ENCODE measurements at places on chromosomes 6 and 20.

DNA sequence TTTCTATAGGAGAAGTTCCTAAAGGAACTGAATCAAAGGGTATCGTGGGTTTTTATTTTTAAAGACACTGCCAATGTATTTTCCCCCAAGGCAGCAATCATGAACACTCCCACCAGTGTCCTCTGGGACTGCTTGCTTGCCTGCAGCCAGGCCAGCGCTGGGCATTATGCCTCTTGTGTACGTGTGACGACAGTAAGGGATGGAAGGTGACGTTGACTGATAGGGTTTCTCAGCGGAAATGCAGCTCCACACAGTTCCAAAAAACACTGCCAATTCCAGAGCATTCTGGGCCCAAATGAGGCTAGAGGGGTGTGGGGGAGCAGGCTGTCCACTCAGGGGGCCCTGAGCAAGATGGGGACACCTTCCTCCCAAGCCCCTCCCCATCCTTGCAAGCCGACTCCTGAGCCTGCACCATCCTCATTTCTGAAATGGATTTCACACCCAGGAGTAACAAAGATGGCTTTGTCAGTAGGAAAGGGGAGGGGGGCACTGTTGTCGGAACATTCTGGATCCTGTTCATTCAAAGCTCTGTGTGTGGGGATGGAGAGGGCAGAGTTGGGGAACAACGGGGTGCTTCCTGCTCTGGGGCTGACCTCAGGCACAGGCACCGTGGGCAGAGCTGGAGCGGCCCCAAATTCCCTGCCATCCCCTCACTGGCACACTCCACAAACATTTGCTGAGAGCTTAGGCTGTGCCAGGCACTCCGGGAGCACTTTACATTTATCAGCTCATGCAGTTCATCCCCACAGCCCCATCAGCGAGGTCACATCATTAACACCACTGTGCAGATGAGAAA lies 20.0 kb downstream of the PREX1 start:
- no peak for DNase-seq

DNA sequence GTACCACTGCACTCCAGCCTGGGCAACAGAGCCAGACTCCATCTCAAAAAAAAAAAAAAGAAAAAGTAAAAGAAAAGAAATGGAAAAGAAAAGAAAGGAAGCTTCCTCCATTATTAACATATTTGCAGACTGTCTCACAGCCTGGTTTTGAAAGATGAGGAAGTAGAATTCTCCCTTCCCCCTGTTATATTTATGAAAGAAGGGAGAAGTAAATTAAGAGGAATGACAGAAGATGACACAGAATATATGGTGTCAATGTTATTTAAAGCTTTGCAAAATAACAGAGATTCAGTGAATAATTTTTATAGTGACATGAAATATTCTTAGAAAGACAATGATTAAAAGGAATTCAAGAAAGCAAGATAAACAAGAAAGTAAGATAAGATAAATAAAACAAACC lies 83.7 kb upstream of the PRSS16 start:
- no peak for DNase-seq

- no peak for DNase-seq
These were observed 696 bp upstream of the SUPT3H start for GRCh38 chr6:45378334-45378926.

- no peak for DNase-seq
These were observed 256.6 kb upstream of the FOXQ1 start for GRCh38 chr6:1055015-1055921.

DNA sequence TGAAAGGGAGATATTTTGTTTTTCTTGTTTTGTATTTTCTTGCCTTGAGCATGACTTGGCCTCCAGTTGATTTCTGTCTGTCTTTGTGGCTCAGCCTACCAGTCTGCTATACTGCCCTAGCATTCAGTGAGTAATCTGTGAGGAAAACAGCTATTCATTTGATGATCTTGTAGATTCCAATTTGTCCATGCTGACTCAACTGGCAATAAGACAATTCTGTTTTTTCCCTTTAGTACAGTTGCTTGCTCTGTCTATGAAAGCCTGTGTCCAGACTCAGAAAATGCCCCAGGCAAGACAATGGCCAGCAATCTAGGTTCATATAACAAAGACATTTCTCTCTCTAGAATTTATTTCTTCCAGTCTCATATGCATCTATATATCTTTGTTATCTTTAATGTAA lies 10.9 kb upstream of the SOX4 start:
- no peak for DNase-seq

DNA sequence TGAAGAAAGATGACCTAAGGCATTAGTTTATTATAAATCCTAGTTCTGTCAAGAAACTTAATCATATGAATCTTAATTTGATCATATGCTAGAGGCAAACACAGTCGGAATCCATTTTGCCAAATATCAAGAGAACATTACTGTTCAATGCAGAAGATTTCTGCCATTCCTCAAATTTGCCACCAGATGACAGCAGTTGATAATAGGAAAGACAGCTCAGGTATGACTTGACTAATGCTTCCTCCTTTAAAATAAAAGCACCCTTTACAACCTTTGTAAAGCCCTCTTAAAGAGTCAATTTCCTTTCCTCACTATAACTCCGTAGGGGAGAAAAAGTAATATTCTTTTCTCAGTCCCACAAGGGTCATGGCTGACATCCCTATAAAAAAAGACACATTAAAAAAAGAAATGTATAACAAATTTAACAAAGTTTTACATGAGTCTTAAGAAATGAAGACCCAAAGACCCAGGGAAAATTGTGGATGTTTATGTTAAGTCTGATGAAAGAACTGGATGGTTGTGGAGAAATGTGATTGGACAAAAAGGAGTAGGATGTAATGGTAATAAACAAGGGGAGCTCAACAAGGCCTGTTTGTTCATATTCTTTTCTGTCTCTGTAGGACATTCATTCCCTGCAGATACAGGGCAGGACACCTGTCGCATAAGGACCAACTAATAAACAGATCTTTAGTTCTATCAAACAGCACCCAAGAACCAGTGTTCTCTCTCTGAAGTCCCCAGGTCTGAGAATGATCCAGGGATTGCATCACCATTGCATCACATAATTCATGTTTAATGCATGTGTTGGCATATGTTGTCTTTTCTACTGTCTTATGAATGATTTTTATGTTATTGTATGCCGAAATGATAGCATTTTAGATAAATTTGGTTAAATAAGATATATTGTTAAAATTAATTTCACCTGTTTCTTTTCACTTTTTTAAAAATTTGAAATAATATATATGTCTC lies 23.0 kb upstream of the IL17A start:
- no peak for DNase-seq

DNA sequence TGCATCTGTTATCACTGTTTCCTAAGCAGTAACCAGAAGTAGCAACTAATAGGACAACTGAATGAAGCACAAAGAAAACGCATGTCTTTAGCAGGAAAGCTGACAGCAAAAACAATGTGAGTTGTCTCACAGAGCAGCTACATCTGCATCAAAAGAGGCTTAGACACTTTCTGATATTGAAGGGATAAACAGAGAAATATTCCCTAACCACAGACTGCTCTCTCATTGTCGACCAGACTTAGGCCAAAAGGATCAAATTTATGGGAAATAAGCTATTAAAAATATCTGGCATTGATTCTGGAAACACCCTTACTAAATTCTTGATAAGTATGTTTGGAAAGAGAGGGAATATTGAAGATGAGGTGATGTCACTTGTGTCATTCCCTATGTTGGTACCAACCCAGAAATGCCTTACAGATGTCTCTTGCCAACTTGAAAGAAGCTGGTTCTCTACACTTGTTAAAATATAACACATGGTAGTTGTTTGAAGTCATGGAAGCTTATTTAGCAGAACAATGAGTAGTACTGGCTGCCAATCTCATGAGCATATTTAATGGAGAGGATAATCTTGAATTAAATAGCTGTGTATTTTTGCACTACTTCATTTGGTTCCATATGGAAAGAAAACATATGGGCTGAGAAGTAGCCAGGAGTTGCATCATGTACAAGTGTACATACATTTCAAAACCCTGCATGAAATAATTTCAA lies 929.3 kb upstream of the MAN1A1 start:
- no peak for DNase-seq

Data from GM18507 (cell line).